ENCODE measurements at places on chromosomes 12 and 14.

DNA sequence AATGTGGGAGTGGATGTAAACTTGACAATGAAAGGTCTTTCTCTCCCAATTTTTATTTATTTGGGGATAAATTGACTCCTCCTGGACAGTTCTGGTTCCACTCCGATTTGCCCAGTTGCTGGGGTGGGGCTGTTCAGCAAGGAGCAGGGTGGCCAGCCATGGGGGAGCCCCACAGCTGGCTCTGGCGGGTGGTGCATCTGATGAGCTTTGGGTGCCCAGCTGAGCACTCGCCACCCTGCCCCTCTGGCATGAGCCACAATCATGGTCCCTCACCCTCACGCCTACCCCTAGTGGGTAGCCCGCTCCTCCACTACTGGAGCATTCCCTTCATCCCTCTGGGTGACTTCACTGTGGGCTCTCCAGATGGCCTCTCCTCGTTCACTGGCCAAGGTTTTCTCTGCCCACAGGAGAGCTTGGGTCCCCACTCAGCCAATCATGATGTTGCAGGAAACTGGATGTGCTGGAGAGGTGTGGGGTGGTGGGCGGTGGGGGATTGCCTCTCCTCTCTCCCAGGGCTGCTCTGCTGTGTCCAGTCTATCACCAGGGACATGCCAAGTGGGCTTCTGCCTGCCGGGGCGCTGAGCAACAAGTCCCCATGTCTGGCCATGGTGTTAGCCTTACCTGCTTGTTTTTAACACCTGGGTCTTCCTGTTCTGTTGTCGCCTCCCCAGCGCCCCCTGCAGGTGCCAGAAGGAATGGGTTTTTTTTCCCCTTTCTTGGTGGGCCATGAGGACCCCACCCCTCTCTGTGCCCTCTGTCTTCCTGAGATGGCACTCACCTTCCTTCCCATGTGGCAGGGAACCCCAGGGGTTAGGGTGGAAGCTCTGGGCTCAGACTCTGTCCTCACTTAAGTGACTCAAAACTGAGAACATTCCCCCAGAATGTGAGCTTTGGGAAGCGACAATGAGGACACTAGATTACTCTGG, 3.4 kb downstream of the CYP46A1 start:
- no peak for DNase-seq

- no peak for DNase-seq
Measured at GRCh38 chr12:132253698-132254480, 75.5 kb downstream of the GALNT9 start.

GRCh38 chr12:130219929-130220705, 57.9 kb downstream of the FZD10 start:
- no peak for DNase-seq

GRCh38 chr12:58801986-58802385, 118.3 kb downstream of the LRIG3 start:
- no peak for DNase-seq

- peak; percentile 54 for DNase-seq
Measured at GRCh38 chr12:54017027-54017788, 8.4 kb downstream of the HOXC8 start.

DNA sequence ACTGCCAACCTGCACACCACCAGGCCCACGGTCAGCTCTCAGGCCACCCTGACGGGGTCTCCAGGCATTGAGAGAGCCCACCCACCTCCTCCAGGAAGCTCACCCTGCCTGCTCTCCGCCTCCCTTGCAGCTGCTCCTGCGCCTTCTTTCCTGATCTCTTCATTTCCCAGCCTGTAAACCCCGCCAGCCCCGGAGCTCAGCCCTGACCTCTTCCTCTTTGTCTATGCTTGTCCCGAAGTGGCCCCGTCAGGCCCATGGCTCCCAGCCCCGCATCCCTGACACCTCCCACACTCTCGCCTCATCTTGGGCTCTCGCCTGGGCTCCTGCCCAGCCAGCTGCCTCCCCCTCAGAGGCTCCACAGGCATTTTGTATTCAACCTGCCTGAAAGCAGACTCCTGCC, 139.3 kb downstream of the CALM1 start:
- DNase-seq, result no peak

Measured in SK-N-DZ (cell line).